Activated CD4-positive, alpha-beta memory T cell treated with anti-CD3 and anti-CD28 coated beads, Interleukin-2, amount 10 ng/mL, durations not matched to agents 7 days and 5 days (primary cell): ENCODE measurements at places on chromosomes 7 and 10.

GRCh38 chr10:28545967-28546644 is 13.2 kb downstream of the WAC start:
- no peak for DNase-seq

GRCh38 chr7:80722616-80723195 is 84.3 kb downstream of the CD36 start:
- DNase-seq = no peak

- DNase-seq = no peak
Observed at GRCh38 chr7:110856704-110857103, 234.2 kb upstream of the LRRN3 start.

DNA sequence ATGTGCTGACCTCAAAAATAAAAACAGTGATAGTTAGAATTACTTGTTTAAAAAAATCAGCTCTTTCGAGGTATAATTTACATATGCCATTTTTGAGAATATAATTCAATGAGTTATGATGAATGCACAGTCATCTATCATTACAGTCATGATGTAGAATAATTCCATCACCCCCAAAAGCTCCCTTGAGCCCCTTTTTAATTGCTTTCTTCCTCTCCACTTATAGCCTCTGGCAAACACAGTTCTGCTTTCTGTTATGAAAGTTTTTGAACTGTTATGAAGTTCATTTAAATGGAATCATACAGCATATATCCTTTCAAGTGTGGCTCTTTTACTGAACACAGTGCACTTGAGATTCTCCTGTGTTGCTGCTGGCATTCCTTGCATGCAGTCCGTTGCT is 41.4 kb downstream of the PRTFDC1 start:
- DNase-seq = no peak

DNA sequence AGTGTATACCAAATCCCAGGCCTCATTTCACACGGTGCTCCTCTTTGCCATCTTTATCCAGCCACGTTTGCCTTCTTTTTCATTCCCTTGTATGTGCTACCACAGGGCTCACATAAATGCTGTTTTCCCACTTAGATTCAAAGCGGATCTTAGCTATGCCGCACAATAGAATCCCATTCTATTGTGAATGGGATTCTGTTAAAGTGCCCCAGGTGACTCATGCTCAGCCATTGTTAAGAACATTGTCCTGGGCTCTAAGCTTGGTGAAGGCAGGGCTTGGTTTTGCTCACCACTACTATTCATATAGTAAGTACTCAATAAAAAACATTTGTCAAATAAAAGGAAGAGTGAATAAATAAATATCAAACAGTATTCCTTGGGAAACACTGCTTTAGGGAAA is 72.3 kb upstream of the PHYHIPL start:
- DNase-seq = no peak

DNA sequence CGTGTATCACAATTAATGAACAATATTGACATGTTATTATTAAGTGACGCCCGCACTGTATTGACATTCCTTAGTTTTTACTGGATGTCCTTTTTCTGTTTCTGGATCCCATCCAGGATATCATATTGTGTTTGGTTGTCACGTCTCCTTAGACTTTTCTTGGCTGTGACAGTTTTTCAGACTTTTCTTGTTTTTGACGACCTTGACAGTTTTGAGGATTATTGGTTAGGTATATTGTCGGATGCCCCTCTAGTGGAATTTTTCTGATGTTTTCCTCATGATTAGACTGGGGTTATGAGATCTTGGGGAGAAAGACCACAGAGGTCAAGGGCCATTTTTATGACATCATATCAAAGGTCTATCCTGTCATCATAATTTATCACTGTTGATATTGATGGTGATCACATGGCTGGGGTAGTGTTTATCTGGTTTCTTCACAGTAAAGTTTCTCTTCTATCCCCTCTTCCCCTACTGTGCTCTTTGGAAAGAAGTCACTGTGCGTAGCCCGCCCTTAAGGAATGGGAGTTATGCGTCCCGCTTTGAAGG is 11.1 kb downstream of the TAF3 start:
- no peak for DNase-seq

- DNase-seq = no peak
Observed at GRCh38 chr10:132393695-132394181, 3.3 kb upstream of the PWWP2B start.
